WTC11 (cell line): ENCODE measurements at places on chromosomes 3 and 15. TPM values are rescaled to one million over a fixed set of nuclear protein-coding genes. Genes with fewer than 3 reads are reported as not detected.

SCN11A gene
- 0.13 to 0.27 TPM (median 0.25 TPM) in 3 replicates for total RNA-seq

DNA sequence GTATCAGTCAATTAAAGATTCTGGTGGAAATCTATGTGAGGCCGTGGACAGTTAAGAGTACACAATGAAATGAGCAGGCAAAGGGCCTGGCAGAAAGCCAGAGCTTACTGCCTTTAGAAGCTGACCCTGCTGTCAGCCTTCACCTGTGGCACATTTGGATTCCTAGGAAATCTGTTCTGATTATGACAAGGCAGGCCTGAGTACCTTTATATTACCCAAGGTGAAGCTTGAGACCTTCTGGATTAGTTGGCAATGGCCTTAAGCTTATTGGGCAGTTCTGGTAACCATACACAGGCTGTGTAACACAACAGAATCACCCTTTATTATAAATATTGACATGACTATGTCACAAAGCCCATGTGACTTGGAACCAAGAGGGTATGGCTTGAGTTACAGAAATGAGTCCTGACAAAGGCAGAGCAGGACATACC is 43.2 kb downstream of the NBEAL2 start:
- no peak overlapping the region for H3K4me3 ChIP-seq
- H3K36me3 ChIP-seq, result peaks cover 22% of the 10 kb centered on the region
- DNase-seq, result no peak
- peaks cover 10% of the 10 kb centered on the region for H3K4me1 ChIP-seq

EFCC1 gene
- 0.16 to 0.31 TPM (median 0.16 TPM) in 3 replicates for total RNA-seq

- no peak for DNase-seq
- H3K4me1 ChIP-seq, result no peaks in the 10 kb centered on the region
- peaks cover 16% of the 10 kb centered on the region for H3K36me3 ChIP-seq
- no peak overlapping the region for H3K27ac ChIP-seq
- H3K27me3 ChIP-seq, result no peaks in the 10 kb centered on the region
These were observed 370.3 kb upstream of the TPM1 start for GRCh38 chr15:62672268-62672667.

- no peaks in the 10 kb centered on the region; the same call in 1 of the 2 replicates for H3K4me1 ChIP-seq
- peaks cover 11% of the 10 kb centered on the region for H3K36me3 ChIP-seq
- DNase-seq, result no peak
- no peak overlapping the region for H3K27ac ChIP-seq
- H3K4me3 ChIP-seq, result no peak overlapping the region
- H3K27me3 ChIP-seq, result no peaks in the 10 kb centered on the region; the same call in 1 of the 2 replicates
These were observed 22.7 kb downstream of the GOLGA6L2 start for GRCh38 chr15:23424111-23424904.

GRCh38 chr3:169666376-169667165 is 3.1 kb upstream of the MECOM start:
- no peaks in the 10 kb centered on the region for H3K36me3 ChIP-seq
- DNase-seq, result peak; percentile 52
- peaks cover 75% of the 10 kb centered on the region for H3K27me3 ChIP-seq

- H3K27me3 ChIP-seq, result no peaks in the 10 kb centered on the region
- peaks cover 22% of the 10 kb centered on the region for H3K4me1 ChIP-seq
- H3K36me3 ChIP-seq, result no peaks in the 10 kb centered on the region
- H3K27ac ChIP-seq, result no peak overlapping the region
- DNase-seq, result no peak
These were observed 639.4 kb upstream of the TBL1XR1 start for GRCh38 chr3:177836671-177837070.

GRCh38 chr15:25860885-25861866 is 2.0 kb downstream of the ATP10A start:
- H3K36me3 ChIP-seq, result no peaks in the 10 kb centered on the region
- DNase-seq, result no peak
- H3K27ac ChIP-seq, result no peak overlapping the region
- peaks cover 23% of the 10 kb centered on the region for H3K4me1 ChIP-seq
- peak overlapping the region; percentile 77 for H3K4me3 ChIP-seq
- H3K27me3 ChIP-seq, result peaks cover 60% of the 10 kb centered on the region

GRCh38 chr3:150149651-150150051 is 179.0 kb upstream of the PFN2 start:
- no peaks in the 10 kb centered on the region for H3K36me3 ChIP-seq
- no peaks in the 10 kb centered on the region for H3K27me3 ChIP-seq
- no peak for DNase-seq
- H3K4me1 ChIP-seq, result peaks cover 4% of the 10 kb centered on the region; the same call in 1 of the 2 replicates
- no peak overlapping the region for H3K27ac ChIP-seq
- no peak overlapping the region for H3K4me3 ChIP-seq
